Breast epithelium (tissue), 4 donors: ENCODE measurements at places on chromosomes 6 and 20.
A peak's percentile ranks its signal among the peaks of the same experiment; 100 is the strongest.

DNA sequence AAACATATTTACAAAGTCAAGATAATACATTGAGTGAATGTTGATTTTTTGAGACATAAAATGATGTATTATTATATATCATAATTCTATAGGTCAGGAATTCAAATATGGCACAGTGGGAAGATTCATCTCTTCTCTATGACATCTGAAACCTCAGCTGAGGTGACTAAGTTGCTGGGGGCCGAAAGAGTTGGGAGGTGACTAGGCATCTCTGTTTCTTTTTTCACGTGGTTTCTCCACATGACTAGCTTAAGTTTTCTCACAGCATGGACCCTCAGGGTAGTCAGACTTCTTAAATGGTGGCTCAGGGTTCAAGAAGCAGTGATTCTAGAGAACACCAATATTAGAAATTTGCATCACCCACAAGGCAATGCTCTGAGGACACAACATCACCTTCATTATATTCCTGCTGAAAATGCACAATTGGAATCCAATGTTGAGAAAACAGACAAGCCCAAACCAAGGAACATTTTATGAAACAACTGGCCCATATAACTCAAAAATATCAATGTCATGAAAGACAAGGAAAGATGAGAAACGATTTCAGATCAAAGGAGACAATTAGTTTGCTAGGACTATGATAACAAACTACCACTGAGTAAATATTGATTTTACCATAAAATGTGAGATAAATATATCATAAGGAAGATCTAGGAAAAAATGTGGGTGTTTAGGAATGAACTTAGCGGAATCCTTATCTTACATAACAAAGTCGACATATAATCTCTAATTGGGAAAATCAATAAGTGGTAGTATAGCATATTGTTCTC is 273.3 kb upstream of the IRAK1BP1 start:
- DNase-seq: no peak

- no peak for DNase-seq
Measured at GRCh38 chr6:46900266-46900665, 21.5 kb downstream of the ADGRF5 start.

GRCh38 chr6:117502580-117502979 is 20.1 kb downstream of the DCBLD1 start:
- no peak for DNase-seq

DNA sequence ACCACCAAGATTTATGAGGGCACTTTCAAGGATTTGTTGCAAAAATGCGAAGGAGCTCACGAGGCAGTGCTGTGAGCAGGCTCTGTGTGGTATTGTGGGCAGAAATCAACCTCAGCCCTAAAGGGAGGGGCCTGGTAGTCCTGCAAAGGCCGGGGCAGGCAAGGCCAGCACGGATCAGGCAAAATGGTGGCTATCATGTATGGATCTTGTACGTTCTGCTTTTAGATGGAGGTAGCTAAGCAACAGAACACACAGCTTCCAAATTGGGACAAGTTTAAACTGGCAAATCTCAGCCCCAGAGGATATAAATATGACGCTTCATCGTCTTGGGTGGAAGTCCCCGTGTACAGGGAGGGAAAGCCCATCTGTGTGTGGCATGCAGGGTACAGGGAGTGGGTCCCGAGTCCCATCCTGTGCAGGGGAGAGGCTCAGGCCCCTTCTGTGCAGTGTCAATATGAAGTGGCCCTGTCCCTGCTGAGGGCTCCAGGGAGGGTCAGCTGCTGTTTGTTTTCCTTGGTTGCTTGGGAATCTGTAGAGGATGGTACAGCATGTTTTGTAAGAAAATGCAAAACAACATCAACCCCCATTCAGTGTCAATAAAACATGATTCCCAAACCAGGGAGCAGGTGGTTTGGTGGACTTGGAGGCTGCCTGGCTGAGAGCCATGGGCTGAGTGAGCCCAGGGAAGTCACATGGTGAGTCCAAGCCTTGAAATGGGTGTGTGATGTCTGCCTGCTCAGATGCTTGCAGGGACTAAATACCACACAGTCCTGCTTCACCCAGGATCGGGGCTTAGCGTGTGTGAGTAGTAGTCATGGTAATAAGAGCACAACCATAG is 113.0 kb downstream of the SYCP2 start:
- DNase-seq: no peak

DNA sequence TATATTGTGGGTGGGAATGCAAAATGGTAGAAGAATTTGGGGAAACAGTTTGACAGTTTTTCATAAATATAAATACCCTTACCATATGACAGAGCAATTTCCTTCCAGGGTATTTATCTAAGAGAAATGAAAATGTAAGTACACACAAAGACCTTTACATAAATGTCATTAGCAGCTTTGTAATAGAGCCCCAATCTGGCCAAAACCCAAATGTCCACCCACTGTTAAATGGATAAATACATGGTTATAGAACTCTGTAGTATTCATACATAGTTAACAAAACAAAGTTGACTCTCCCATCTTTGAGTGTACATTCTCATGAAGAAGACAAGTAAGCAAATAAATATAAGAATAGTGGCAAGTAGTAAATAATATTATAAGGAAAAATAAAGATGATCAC is 514.8 kb upstream of the NOX3 start:
- no peak for DNase-seq

GRCh38 chr6:120938876-120939472 is 395.3 kb downstream of the TBC1D32 start:
- no peak for DNase-seq

DNA sequence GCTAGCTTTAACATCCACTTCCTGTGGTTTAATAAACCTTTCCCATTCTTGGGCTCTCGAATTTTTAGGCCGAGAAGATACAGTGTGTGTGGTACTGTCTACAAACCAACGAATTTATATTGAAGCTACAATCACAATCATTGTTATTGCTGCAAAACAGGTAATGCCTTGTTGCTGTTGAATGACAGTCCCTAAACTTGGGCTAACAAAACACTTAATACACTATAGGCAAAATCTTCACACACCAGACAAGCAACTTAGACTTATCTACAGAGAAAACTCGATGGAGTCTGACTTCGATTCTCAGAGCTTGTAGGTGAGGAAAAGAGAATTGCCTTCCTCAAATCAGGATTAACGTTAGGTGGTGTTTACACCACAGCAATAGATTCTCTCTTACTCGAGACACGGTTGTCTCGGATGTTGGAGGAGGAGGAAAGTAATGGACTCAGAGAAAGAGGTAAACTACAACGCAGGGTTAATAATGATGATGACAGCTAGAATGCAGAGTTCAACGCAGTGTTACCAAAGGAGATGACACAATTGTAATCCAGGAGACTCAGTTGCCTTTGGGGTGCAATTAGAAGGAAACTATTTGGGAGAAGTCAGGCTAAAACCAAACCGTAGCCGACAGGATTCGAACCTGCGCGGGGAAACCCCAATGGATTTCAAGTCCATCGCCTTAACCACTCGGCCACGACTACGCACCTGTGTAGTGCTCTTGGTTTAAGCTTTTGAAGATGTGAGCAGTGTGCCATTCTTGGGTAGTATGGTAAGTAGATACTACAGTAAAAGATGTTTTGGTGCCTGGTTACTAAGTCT is 32.5 kb upstream of the ZNF184 start:
- DNase-seq: peak; percentile 62
